Activated CD4-positive, CD25-positive, alpha-beta regulatory T cell treated with anti-CD3 and anti-CD28 coated beads, Interleukin-2, amount 50 U/mL, for 24 hours (primary cell): ENCODE measurements at places on chromosomes 4 and X.

GRCh38 chr4:23762551-23762950, 127.3 kb downstream of the PPARGC1A start:
- ATAC-seq, result no peak

GRCh38 chrX:19776753-19777152, 110.6 kb downstream of the SH3KBP1 start:
- ATAC-seq, result peak; percentile 37

DNA sequence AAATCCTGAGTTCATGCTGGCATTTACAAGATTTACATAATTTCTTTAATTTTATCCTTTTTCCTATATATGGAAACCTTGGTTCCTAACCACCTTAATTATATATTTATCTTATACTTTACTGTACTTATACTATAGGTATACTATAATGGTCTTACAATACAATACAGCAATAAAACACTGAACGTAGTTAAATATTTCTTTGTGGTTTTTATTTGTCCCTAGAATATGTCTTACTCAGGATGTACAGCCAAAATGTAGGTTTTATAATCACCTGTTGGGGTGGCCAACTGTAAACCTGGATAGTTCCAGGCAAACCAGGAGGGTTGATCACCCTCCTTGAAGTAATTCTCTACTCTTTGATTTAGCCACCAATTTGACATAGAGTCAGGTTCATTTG, 48.4 kb upstream of the KIT start:
- ATAC-seq, result no peak

DNA sequence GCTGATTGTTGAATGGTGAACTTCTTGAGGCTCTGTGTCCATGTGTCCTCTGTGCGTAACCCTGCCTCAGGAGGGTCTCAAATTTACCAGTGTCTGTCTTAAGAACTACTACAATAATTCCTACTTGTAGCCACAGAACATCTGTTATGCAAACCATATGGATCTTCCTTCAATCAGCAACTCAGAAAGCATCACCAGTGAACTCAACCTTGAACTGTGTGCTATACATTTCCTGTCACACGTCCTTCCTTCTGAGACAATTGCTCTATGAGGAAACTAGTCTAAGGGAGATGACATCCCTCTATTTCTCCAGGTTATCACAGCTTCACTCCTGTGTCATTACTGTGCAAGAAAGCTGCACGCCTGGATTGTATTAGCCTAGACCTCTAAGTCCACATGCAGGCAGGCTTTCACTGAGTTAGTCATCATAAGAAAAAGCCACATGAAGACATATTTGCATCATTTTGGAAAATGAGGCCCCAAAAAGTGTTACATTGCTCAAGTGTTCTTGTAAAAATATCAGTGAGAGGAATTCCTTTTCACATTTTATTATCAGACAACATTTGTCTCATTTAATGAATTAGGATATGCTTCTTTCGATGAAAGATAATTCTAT, 157.8 kb downstream of the AFF2 start:
- no peak for ATAC-seq

DNA sequence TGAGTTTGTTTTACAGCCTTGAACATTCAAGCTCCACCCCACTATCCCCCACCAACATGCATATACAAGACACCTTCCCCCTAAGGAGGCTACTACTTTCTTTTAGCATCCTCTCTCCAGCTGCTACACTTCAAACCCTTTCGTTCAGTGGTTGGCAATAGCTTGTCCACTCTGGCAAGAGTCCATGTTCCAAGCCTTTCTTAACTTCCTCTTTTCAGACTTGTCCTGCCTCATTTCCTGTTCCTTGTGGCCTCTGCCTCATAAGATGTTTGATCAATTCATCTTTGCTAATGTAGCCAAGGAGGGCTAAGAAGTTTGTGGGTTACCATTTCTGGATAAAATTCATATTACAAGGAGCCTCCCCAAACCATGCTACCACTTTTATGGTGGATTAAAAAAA, 20.8 kb upstream of the ZCCHC12 start:
- no peak for ATAC-seq
